ENCODE measurements at places on chromosomes 12 and 14.
A peak's percentile ranks its signal among the peaks of the same experiment; 100 is the strongest.

DNA sequence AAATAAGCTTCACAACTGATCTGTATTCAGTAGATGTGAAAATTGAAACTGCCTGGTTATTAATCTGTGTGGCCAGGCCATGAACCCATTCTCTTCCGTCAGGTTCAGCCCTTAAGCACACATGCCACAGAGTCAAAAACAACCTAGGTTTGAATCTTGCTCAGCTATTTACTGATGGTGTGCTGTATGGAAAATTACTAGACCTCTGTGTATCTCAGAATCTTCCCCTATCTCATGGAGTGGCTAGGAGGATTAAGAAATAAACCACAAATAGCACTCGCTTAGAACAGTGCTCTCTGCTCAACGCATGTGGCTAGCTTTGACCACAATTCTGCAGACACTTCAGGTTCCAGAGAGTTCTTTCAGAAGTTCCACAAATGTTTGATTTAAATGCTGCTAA, 240.7 kb upstream of the PLEKHG7 start:
- peak; percentile 37 for DNase-seq

DNA sequence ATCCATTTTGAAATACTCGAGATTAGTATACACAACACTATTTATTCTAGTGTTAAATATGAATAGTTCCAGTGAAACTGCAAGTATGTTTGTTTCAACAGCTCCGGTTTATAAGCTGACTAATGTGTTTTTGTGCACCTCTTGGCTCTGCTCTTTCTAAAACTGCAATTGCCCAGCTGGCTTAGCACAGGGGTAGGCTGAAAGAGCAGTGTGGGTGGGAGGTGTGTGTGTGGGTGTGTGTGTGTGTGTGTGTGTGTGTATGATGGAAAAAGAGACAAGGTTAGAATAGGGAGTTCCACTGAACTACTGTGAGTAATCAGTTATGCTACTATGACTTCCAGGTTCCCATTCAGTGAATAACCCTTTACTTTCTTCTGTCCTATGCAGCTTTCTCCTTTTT, 37.8 kb upstream of the DDHD1 start:
- no peak for DNase-seq

DNA sequence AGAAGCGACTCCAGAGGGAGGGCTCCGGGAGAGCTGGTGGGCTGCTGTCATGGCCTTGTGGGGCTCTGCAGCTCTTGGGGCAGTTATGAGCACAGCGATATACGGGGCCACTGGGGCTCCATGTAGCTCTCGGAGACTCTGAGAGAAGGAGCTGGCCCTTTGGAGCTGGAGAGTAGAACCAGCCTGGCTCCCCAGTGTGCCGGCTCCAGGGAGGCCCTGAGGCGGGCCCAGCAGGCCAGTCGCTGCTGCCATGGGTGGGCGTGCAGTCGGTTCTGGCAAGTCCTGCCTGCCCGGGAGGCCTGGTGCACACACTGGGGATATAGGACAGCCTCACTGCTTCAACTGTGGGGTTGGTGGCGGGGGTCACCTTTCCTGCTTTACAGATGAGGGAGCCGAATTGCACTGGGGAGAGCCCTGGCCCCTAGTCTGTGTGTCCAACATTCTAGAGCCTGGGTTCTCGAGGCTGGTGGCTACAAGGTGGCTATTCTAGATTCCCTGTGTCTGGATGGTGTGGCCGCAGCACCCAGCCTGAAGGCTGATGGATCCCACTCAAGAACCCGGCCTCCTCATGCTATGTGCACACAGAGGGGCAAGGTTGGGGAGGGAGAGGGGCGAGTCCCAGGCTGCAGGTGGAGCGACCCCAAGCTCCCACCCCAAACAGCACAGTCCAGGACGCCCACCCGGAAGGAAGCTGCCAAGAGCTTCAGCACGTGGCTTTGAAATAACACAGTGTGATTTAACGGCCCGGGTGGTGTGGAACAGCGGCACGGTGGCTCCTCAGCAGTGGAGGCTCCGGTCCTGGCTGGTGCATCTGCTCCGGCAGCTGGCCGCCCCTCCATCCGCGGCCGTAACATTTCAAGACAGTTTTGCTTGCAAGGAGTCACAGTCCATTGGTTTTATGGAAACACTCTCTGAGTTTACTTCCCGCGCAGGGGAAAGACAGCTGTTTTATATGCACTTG, 188.3 kb upstream of the C14orf180 start:
- no peak for DNase-seq

GRCh38 chr12:101018540-101018939, 191.5 kb downstream of the SLC5A8 start:
- DNase-seq: peak; percentile 62

- no peak for DNase-seq
These were observed 61.3 kb upstream of the MDM1 start for GRCh38 chr12:68393417-68393816.

DNA sequence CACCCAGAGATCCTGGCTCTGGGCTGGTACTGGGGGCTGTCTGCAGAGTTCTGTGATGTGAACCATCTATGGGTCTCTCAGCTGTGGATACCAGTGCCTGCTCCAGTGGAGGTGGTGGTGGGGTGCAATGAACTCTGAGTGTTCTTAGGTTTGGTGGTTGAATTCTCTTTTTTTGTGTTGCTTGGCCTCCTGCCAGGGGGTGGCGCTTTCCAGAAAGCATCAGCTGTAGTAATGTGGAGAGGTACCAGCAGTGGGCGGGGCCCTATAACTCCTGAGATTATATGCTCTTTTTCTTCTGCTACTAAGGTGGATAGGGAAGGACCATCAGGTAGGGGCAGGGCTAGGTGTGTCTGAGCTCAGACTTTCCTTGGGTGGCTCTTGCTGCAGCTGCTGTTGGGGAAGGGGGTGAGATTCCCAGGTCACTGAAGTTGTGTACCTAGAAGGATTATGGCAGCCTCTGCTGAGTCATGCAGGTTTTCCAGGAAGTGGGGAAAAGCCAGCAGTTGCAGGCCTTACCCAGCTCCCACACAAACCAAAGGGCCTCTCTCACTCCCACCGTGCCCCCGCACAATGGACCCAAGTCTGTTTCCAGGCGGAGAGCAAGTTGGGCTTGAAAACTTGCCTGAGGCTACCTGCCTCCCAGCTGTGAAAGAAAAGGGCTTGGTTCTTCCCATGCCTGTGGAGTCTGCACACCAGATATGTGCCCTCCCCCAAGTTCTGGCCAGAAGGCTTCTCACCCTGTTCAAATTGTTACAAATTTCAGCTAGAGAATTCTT, 18.6 kb downstream of the CCER1 start:
- no peak for DNase-seq

- DNase-seq: no peak
These were observed 167.9 kb upstream of the AVPR1A start for GRCh38 chr12:63318933-63319332.

DNA sequence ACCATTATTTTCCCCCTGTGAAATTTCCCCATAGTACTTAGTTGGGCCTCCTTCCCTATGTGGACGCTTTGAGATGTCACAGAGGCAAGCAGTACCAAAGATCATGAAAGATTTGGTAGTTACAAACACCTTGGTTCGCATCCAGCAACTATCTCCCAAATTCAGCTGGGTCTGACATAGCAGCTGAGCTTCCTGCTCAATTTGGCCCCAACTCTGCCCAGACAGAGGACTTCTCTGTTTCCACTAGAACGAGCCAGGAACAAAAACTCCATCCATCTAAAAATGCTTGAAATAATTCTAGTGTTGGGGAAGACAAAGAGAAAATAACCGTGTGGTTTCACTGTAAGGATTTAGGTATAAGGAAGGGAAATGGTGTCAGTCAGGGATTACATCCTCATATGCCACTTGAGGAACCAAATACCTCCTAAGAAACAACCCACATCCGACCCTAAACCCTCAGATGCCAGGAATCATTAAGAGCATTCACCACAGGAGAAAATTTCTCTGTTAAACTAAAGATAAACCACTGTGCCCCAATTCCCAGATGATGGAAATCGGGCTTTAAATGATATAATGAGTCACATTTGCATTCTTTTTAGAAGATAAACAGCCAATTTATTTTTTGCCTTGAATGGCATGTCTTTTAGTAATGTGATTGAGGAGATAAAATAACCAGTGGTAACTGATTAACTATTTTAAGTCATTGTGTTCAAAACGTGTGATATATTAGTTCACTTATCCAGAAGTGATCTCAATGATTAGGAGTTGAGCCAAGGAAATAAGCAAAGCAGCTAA, 103.7 kb upstream of the IFNG-AS1 start:
- no peak for DNase-seq

DNA sequence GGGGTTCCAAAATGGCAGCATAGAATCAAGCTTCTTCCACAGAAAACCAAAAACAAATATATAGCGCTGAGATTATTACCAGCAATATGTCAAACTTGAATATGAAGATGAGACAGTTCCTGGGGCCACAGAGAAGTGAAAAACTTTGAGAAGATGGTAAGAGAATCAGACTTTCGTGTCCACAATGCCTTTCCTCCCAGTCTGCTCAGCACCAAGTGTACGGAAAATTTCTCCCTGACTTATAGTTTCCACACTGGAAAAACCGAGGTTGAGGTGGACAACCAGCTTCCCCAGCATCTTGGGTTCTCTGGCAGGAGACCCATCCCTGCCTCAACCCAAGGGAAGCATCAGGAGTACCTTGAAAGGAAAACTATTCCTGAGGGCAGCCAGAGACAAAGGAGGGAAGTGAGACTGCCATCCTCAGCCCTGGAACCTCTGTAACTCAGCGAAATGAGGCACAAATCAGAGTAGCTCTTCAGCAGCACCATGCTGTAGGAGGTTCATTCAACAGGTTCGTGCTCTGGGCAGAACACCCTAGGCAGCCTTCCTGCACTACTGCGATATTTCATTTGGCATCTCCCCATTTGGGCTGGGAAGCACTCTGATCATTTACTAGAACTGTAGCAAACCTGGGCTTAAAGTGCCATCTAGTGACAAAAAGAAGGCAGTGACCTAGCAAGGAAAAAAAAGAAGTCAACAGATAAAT, 52.4 kb upstream of the CAPRIN2 start:
- peak; percentile 68 for DNase-seq

- DNase-seq: no peak
These were observed 246.2 kb downstream of the C12orf42 start for GRCh38 chr12:103249607-103250006.

DNA sequence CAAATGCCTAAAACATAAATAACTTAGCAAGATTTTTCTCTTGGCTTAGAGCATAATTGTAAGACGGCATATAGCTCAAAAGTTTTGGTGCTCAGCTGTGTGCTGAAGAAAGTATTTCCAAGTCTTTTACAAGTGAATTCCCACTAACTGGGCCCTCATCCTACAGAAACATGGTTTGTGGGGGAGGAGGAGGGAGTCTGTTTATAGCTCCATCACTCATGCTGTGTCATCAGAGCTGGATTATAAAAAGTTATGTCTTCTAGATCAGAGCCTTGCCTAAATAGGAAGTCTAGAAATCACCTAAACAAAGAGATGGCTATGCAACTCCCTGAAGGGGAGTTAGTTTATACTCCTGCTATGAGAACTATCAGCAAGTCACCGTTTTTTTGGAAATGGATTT, 65.9 kb upstream of the OTOGL start:
- peak; percentile 81 for DNase-seq

DNA sequence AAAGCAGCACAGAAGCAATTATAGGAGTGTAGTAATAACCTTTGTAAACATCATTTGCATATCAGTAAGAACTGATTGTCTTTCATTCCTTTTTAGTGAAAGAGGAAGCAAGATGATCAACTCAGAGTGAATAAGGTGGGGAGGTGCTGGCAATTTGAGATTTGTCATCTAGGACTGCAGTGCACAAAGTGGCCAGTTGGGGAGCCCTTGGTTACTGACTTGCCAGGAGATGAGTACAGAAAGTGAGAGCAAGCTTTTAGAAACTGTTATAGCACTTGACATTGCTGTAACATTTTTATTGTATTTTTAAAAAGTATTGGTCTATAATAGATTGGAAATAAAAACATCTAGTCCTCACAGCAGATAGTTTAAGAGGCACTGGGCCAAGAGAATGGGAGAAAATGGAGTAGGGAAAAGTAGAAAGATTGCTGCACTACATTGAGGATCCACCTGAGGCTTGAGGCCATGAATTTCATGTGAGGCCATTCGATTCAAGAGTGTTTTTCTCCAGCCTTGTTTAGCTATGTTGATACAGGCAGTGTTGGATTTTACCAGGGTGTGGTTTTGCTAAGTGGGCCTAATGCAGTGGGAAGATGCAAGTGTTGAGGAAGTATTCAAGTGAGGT, 98.2 kb downstream of the SNAPC1 start:
- peak; percentile 64 for DNase-seq

GRCh38 chr12:16972923-16973770, 367.2 kb upstream of the LMO3 start:
- no peak for DNase-seq

DNA sequence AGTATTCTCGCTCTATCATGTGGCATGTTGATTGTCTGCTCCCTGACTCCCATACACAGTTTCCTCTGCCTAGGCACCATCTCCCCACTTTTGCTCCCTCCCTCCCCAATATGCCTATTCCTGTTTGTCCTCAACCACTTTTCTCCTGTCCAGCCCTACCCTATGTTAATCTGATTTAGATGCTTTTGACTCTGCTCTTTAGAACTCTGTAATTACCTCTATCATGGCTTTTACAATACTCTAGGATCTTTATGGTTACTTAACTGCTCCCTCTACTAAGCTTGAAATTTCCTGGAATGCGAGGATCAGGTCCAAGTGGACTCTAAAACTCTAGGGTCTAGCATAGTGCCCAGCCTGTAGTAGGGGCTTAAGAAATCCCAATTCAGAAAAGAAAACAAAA, 68.6 kb downstream of the TGFB3 start:
- no peak for DNase-seq

GRCh38 chr14:99991331-99991730, 73.9 kb upstream of the EVL start:
- no peak for DNase-seq

DNA sequence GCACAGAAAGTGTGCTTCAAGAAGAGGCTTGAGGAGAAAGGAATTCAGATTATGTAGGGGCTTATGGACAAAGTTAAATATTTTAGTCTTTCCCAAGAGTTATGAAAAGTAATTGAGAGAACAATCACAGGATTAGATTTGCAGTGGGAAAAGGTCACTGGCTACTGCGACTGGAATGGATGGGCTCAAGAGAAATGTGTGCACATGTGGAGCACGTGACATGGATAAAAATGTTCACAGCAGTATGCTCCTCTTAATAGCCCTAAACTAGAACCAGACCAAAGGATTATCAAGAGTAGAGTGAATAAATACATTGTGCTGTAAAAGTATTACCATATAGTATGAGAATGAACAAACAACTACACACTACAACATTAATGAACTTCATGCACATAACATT, 78.1 kb downstream of the ABCD2 start:
- no peak for DNase-seq

DNA sequence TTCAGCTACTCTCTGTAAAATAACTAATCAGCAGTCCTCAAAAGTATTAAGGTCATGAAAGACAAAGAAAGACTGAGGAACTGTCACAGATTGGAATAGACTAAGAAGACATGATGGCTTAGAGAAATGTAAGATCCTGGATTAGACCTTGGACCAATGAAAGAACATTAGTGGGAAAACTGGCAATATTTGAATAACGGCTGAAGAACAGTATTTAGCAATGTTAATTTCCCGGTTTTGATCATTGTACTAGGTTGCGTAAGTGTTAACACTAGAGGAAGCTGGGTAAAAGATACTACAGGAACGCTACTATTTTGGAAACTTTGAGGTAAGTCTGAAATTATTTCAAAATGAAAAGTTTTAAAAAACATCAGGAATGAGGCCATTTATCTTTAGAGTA, 98.8 kb upstream of the RESF1 start:
- DNase-seq: no peak

Measured in brain microvascular endothelial cell (primary cell).